ENCODE measurements at places on chromosomes 4 and X. TPM values are rescaled to one million over a fixed set of nuclear protein-coding genes. Genes with fewer than 3 reads are reported as not detected.
A peak's percentile ranks its signal among the peaks of the same experiment; 100 is the strongest.

- H3K27me3 ChIP-seq, result no peaks in the 10 kb centered on the region
- no peaks in the 10 kb centered on the region for H3K36me3 ChIP-seq
- H3K4me1 ChIP-seq, result no peaks in the 10 kb centered on the region
These were observed 45.5 kb downstream of the CCNG2 start for GRCh38 chr4:77202491-77202890.

The CMC4 gene
- 11.9 TPM for total RNA-seq

- H3K27me3 ChIP-seq, result no peaks in the 10 kb centered on the region
- H3K4me3 ChIP-seq, result peak overlapping the region; percentile 3
- H3K27ac ChIP-seq, result peak overlapping the region; percentile 13
- DNase-seq, result no peak
- peaks cover 66% of the 10 kb centered on the region for H3K4me1 ChIP-seq
These were observed 125.4 kb downstream of the PDLIM5 start for GRCh38 chr4:94577136-94577535.

GRCh38 chr4:184937745-184938144, 80.5 kb upstream of the HELT start:
- DNase-seq, result no peak
- no peak overlapping the region for H3K4me3 ChIP-seq
- no peaks in the 10 kb centered on the region for H3K4me1 ChIP-seq
- H3K36me3 ChIP-seq, result no peaks in the 10 kb centered on the region
- H3K27ac ChIP-seq, result no peak overlapping the region

DNA sequence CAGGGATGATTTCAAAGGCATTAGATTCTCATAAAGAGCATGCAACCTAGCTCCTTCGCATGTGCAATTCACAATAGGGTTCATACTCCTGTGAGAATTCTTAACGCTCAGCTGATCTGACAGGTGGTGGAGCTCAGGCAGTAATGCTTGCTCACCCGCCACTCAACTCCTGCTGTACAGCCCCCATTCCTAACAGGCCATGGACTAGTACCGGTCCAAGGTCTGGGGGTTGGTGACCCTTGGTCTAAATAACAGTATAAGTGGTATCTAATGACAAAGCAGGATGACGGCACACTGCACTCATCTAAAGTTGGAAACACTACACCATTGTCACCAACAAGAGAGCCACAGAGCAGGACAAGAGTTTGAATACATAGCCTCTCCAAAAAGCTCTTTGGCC, 28.5 kb downstream of the ADGRA3 start:
- no peaks in the 10 kb centered on the region for H3K27me3 ChIP-seq
- peaks cover 3% of the 10 kb centered on the region for H3K4me1 ChIP-seq
- no peak overlapping the region for H3K4me3 ChIP-seq

The TMPRSS11B gene
- total RNA-seq, result not detected

DNA sequence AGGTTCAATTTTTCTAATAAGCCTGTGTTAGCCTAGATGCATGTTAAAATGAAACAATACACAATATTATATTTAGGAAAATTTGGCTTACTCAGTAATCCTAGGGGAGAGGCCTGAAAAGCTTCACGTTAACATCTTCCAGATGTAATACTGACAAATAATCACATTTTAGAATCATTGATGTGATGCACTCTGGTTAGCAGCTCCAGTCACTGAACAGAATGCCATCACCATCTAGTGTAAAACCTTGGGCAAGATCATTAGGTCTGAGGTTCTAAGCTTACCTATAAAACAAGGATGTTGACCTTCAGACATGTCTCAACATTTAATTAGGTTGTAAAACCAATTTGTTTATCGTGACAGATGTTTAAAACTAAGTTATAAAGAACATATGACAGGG, 1704.8 kb downstream of the STIM2 start:
- no peaks in the 10 kb centered on the region for H3K4me1 ChIP-seq
- H3K27me3 ChIP-seq, result no peaks in the 10 kb centered on the region
- no peak overlapping the region for H3K27ac ChIP-seq
- no peak for DNase-seq

The CLIC2 gene
- total RNA-seq, result 34.3 TPM

The WDR17 gene
- 3.4 TPM for total RNA-seq

DNA sequence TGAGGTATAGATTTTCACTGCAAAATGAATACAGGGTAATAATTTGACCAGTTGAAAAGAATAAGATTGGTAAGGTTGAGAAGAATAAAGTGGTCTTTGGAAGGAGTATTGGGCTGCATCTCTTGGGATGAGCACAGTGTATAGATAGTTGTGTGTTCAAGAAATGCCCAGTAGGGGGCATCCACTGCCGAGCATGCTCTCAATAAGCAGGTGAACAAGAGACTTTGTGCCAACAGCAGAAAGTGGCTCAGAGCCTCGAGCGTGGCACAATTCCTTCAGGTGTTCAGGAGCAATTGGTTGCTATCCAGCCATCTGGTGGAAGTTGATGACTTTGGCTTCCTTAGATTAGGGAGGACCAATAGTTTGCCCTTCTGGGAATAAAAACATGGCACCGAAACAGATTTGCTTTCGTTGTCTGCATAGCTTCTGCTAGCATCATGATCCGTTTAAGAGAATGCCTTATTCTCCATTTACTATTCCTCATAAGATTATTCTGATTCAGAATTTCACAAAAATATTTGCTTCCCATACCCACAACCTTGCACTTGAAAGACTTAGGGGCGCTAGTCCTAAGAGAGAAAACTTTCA, 258.1 kb upstream of the NEIL3 start:
- no peak overlapping the region for H3K4me3 ChIP-seq
- H3K27ac ChIP-seq, result no peak overlapping the region
- H3K36me3 ChIP-seq, result no peaks in the 10 kb centered on the region
- no peaks in the 10 kb centered on the region for H3K4me1 ChIP-seq
- no peaks in the 10 kb centered on the region for H3K27me3 ChIP-seq
- no peak for DNase-seq

DNA sequence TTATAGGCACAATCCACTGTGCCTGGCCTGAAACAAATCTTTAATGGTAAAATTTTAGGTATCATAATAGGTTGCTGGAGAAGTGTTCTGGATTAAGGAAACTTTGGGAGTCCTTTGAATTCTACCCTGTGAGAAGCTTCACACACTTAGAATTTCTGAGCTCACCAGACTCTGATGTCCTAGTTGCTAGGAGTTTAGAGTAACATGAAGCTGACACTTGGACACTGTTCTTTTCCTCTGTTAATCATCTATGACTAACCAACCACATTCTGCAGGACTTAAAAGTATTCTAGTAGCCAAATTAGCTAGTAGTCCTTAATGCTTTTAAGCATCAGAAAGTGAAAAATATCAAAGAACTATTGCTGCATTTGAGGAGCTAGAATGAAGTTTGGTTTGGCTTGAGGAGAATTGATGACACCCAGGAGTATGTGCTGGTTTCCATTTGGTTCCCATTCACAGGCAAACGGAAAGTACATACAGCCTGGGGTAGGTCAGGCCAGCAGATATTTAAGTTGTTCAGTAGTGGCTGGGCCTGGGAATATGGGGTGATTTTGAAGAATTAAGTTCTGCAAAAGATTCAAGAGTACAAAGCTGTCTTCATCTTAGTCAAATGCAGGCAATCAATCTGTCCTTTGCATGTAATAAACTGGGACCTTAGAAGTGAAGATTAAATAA, 38.8 kb upstream of the IGFBP7 start:
- H3K36me3 ChIP-seq, result no peaks in the 10 kb centered on the region
- no peak overlapping the region for H3K4me3 ChIP-seq
- H3K27ac ChIP-seq, result no peak overlapping the region

Data from ascending aorta (tissue), 2 donors.